ENCODE measurements at places on chromosomes 4 and X. TPM values are rescaled to one million over a fixed set of nuclear protein-coding genes. Genes with fewer than 3 reads are reported as not detected.

Gene MID1IP1
- 89.9 TPM for total RNA-seq

Gene SPARCL1
- total RNA-seq = not detected

Gene GLRA3
- total RNA-seq = not detected

Gene NUDT10
- total RNA-seq = 1.8 TPM

Gene BMPR1B
- total RNA-seq = not detected

Gene F11
- total RNA-seq = not detected

Gene ZNF330
- total RNA-seq = 40.5 TPM

Gene C1QTNF7
- not detected for total RNA-seq

Gene SPRY1
- 51.2 TPM for total RNA-seq

Gene PRR32
- not detected for total RNA-seq

Gene NR3C2
- total RNA-seq = 3.7 TPM

Gene H2BW2
- total RNA-seq = not detected

Gene NLRP2B
- not detected for total RNA-seq
